ENCODE measurements at places on chromosomes 5 and 9.

DNA sequence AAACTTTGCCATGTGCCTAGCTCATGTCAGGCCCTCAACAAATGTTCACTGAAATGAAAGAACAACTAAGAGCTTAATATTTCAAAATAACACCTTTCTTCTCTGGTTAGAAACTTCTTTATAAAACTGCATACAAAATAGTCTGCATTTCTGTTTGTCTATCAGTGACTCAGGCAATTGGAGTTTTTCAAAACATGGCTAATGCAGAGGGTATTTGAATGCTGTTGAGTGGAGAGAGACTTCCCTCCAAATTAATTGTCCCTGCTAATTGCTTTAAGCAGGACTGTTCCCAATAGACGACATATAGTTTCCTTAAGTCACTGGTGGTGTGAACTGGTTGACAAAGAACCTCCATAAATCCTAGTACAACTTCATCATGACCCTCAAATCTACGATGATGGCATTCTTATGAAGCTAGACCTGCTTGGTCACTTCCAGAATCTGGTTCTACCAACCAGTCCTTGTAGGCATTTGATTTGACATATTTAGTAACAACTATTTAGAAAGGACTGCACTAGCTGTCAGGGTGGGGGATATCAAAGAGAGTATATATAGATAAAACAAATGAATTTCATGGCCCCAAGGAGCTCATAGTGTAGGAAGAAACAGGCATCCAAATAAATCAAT is 84.5 kb downstream of the PRLR start:
- DNase-seq, result no peak

DNA sequence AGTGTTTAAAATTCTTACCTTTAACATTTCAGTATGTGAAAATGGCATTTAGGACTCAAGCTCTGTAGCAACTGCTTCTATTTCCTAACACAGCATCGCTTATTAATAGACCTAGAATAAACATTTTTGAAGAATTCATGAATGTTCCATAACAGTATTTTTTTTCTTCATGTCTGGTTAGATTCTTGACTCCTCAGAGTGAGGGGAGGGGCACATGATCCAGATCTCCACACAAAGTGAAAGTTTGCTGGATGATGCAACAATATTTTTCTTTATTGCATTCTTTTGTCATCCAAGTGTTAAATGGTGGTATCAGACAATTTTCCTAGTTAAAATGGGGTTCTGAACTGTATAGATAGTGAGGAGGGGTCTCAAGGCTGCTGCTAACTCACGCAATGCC is 130.8 kb upstream of the MAN2A1 start:
- DNase-seq, result no peak

DNA sequence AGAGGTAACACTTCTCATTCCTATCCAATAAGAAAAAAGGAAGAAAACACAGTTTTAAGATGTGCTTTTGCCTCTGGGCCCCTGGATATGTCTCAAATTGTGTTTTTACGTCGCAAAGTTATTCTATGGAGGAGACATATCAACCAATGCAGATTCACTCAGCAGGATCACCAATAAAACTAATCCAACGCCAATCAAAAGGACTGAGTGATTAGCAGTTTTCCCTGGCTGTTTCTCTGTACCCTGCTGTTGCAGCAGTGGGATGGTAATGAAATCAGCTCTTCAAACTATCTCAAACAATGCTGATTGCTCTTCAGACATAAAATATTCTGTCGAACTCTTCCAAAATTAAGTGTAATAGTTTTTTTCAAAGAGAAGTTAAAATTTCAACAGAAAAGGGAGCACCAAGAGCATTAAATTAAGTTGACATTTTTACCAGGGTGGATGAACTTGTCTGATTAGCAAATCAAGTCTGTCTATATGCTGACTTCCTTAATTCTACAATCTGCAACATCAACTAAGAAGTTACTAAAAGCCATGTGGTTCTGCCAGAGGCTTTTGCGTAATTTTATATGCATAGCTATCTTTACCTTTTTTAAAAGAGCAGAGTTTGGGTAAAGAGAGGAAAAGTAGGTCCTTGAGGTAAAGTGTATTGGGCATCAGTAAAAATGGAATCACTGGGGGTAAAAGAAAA is 9.7 kb upstream of the HK3 start:
- no peak for DNase-seq

GRCh38 chr9:137723783-137724445 is 105.1 kb downstream of the EHMT1 start:
- no peak for DNase-seq

GRCh38 chr9:127022913-127023660 is 99.3 kb downstream of the ANGPTL2 start:
- no peak for DNase-seq

DNA sequence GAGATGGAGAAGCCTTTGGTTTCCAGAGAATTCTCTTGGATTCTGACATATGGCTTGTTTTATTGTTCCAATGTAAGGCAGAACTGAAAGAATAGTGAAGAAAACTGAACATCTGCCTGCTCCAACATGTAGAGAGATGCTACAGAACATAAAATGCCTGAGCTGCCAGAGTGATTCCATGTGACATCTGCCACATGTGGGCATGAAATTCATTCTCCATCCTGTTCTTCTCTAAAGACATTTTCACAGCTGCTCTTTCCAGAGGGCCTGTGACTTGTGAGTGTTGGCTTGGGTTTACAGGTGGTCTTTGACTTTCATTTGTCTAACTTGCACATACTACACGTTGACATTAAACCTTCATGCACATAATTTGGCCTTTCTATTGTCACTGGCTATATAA is 33.7 kb upstream of the TXN start:
- DNase-seq, result no peak

DNA sequence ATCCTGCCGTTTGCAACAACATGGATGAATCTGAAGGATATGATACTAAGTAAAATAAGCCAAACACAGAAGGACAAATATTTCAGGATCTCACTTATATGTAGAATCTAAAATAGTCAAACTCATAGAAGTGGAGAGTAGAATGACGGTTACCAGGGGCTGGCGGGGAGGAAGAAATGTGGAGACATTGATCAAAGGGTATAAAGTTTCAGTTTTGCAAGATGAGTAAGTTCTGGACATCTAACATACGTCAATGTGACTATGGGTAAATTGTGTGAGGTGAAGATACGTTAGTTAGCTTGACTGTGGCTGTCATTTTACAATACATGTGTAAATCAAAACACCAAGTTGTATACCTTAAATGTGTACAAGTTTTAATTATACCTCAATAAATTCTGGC is 200.3 kb downstream of the SNX18 start:
- DNase-seq, result no peak

DNA sequence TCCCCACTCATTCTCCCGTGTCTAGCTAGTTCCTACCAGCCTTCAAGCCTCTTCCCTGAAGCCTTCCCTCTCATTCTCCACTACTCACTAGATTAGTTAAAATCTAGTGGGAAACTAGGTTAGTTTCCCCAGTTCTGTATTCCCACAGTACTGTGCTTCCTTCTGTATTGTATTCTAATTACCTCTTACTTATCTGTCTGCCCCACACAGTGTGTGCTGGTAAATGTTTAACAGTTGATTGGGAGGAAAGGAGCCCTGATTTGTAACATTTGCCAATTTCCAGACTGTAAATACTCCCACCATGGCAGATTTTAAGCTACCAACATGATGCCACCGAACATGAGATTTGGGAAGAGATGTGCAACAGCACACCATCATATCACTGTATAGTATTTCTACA is 8.3 kb downstream of the KLHL3 start:
- no peak for DNase-seq

DNA sequence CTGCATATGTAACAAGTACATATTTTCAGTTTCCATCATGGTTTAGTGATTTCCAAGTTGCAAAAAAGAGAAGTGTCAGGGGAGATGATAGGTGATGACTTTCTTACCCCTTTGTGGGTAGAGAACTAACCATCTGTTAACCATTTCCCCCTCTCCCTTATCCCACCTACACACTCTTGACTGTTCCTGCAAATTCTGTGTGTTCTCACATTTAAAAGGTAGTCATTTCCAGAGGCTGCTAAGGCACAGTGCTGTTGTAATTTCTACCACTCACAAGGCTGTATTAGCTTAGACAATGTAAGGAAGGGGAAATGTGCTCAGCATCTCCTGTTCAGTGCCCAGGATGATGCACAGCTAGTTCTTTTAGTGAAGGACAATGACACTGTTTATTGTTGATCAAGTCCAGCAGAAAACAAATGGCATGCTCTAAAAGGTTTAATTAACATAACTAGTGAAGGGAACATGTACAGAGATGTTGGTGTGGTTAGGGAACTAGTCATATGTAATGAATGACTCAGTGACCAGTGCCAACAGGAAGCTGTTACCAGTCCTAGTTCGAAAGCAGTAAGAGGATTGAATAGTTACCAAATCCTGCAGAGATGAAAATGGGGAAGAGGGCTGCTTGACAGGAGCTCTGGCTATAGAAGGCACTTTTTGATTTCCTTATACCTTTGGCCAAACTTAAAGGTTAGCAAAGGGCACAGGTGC is 165.1 kb downstream of the PLK2 start:
- no peak for DNase-seq

DNA sequence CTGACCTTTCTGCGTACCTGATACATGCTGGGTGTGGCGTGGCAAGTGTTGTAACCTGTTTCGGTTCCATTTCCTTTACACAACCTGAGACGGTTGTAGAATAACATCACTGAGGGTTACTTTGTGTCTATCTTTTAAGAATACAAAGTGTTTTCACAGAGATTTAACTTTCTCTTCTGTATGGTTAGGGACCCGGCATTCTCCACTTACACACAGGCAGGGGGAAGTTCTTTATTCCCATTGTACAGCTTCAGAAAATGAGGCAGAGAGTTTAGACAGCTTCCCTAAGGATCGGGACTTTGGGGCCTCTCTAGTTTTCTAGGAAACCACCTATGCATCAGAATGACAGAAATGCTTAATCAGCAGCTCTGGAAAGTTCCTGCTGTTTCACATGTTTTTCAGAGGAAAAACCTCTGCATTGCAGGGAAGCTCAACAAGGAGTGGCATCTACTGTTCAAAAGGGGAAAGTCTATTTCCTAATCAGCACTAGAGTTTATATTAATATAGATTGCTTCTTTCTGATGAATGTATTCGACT is 41.3 kb downstream of the CAST start:
- DNase-seq, result no peak
